ENCODE measurements at places on chromosomes 6 and 20. TPM values are rescaled to one million over a fixed set of nuclear protein-coding genes. Genes with fewer than 3 reads are reported as not detected.

Gene LY6G6F
- not detected for total RNA-seq

Gene RBPJL
- total RNA-seq = not detected

Gene IFNGR1
- total RNA-seq = 76.6 TPM

GRCh38 chr6:157166784-157167183 is 156.5 kb downstream of the TMEM242 start:
- DNase-seq = no peak

DNA sequence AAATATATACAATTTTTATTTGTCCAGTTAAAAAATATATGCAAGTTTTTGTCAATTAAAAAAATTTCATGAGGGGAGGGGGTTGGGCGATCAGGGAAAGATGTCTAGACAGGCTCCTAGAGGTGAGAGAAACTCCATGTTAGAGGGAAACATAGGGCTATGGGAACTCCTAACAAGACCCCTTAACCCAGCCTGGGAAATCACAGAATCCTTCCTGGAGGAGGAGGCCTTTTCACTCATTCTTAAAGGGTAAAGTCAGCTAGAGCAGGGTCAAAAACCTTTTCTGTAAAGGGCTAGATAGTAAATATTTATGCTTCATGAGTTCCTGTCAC is 75.9 kb upstream of the PTPN1 start:
- no peak for DNase-seq

- DNase-seq = no peak
These were observed 148.5 kb downstream of the RNGTT start for GRCh38 chr6:88814909-88815308.

GRCh38 chr6:39642270-39642669 is 82.9 kb downstream of the KIF6 start:
- no peak for DNase-seq

- no peak for DNase-seq
These were observed 485 bp downstream of the ADISSP start for GRCh38 chr20:3767110-3767426.

- DNase-seq = no peak
These were observed 31.4 kb downstream of the ACSS2 start for GRCh38 chr20:34907616-34908469.

- no peak for DNase-seq
These were observed 272.2 kb upstream of the FLRT3 start for GRCh38 chr20:14609328-14610221.

DNA sequence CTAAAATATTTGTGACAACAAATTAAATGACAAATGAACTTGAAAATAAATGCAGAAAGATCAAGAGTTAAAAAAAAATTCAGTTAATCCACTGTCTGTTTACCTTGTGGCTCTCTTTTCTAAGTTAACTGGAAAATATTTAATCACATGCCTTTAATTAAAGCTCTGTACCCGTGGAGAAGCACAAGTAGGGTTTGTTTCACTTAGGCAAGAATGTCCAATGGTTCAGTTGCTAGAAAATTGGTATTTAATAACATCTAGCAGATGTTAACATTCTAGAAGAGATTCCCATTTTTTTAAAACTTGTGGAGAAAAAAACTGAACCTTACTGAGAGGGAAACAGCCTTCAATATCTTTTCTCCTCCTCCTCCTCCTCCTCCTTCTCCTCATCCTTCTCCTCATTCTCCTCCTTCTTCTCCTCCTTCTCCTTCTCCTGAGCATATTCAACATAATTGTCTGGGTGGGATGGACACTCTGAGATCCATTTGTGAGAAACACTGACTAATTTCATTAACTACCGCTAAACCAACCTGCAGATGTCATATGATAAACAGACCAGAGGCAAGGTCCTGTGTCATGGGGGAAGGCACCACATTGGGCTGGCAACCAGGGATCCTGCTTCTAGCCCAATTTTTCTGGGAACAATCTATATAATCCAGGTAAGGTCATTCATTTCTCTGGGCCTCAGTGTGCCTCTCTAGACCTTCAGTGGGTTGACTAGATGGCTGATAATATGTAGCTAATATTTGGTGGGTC is 44.1 kb upstream of the AKIRIN2 start:
- DNase-seq = no peak

DNA sequence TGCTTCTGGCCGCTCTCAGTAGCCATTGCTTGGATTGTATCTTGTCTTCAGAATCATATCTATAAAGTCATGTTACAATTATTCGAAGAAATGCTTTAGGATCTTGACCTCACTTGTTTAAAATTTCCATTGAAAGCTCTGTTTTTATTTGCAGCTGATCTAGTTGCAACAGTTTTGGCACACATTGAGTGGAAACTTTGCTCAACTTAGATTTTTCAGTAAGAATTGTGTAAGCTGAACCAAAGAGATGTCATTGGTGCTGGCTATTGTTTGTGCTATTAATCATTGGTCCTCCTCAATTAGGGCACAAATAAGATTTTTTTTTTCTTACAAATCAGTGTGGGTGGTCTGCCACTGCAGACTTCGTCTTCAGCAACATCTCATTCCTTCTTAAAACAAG is 649.2 kb downstream of the MMUT start:
- no peak for DNase-seq
